T-helper 2 cell (primary cell): ENCODE measurements at places on chromosomes 1 and 21.

GRCh38 chr1:62588000-62588399, 9.3 kb upstream of the ANGPTL3 start:
- no peak for DNase-seq

DNA sequence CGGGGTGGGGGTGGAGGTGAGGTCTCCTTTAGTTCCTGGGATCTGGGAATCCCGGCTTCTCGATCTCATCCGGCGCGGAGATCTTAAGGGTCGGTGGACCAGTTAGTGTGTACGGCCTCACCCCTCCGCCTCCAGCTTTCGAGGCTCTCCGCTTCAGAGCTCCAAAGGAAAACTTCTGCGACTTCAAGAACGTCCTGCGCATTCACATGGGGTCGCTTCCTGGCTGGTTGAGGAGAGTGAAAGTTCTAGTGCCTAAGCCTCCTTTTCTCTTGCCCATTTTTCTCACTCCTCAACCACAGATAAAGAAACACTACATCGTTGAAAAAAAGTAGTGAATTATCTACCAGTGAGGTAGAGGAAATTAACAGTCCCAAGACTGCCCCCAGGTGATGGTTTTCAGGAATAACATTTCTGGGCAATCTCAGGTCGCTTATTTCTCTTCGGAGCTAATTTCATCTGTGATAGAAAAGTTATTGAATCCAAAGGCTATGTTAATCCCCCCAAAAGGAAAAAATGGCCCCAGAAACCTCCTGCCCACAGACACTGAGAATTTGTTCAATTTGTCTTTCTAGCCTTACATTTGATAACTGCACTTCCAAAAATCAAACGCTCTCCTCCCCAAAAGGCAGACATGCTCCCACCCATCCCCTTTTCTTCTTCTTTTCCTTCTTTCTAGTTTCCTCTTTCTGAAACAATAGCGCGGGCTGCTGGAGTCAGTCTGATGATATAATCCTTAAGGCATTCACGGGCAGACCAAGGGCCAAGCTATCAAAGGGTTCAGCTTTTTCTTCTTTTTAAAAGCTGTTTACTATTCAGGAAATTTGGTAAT, 20.6 kb upstream of the TBX15 start:
- no peak for DNase-seq

GRCh38 chr21:27329255-27329851, 362.5 kb upstream of the ADAMTS5 start:
- DNase-seq: no peak

GRCh38 chr1:61337981-61338848, 255.9 kb downstream of the NFIA start:
- DNase-seq: no peak

GRCh38 chr1:177116941-177117340, 47.6 kb downstream of the ASTN1 start:
- DNase-seq: no peak

DNA sequence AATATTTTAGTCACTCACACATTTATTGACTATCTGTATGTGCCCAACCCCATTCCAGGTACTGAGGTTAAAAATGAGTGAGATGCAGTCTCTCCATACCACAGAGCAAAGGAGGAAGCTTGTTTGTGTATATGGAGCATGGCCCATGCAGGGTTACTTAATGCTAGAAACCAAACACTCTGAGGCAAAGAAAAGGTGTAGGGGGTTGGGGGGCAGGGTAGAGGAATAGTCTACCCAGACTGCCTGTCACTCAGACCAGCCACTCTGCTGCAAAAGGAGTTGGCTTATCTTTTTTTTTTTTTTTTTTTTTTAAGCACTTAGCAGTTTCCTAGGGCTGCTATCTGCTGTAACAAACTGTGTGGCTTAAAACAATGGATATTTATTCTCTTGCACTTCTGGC, 19.8 kb downstream of the PGM1 start:
- DNase-seq: no peak

DNA sequence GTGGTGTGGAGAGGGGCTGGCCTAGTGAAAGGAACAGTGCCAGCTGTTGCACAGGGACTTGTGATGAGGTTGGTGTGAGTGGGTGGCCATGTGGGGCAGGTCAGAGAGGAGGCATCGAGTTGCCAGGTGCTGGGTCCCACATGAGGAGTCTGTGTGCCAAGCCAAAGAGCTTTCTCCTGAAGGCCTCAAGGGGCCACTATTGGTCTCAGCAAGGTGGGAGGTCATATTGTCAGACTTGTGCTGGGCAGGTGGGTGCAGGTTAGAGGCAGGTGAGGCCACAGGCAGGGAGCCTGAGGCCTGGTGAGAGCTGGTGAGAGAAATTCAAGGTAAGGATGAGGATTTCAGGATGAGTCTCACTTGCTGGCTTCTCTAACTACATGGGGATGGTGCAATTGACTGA, 256.8 kb downstream of the DISC1 start:
- DNase-seq: no peak

DNA sequence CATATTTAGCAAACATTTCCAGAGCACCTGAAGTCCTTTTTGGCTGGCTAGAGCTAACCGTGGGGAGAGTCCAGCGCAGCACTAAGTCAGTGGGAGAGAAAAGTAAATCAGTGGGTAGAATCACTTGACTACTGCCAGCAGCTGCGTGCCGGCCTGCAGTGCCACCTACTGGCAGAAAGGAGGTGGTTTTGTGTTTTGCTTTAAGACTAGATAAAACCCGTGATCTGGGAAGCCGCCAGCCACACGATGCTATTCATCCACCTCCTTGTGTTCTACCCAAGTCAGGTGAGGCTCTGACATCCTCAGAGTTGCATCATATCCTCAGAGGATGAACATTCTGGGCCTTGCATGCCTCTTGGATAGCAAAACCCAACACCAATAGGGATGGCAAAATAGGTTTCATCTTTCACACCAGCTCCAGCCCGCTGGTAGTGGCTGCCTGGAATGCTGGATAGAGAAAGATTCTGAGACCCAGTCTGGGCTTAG, 14.1 kb upstream of the HEYL start:
- DNase-seq: peak; percentile 42

DNA sequence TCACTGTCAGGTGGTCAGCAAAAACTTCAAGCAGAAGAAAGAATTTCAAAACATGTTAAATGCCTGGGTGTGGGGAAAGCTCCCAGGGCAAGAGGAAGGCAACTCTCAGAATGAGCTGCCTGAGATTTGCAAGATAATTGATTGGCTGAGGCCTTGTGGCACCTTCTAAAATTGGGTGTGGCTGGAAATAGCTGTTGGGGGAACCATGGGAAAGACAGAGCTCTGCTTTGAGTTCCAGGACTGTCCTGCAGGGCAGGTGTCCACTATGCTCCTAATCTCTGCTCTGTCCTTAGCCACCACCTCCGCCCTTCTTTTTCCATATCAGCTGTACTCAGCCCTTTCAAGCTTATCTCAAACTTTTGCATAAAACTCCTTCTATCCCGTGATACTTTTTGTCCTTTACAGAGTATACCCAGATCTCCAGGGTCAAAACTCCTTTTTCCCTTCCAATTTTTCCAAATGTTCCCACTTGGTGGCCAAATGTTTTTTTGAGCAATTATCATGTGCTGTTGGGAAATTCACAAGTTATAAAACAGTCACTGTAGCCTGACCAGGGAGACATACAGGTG, 23.8 kb upstream of the PPP2R5A start:
- DNase-seq: no peak

- no peak for DNase-seq
Observed at GRCh38 chr1:206761159-206761768, 9.3 kb upstream of the IL19 start.

DNA sequence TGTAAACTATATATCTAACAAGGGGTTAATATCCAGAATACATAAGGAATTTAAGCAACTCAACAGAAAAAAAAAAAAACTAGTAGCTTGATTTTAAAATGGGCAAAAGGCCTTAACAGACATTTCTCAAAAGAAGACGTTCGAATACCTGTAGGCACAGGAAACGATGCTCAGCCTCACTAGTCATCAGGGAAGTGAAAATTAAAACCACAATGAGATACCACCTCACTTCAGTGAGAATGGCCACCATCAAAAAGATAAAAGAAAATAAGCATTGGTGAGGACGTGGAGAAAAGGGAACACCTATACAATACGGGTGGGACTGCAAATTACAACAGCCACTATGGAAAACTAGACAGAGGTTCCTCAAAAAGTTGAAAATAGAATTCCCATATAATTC, 37.3 kb downstream of the NPHP4 start:
- no peak for DNase-seq

DNA sequence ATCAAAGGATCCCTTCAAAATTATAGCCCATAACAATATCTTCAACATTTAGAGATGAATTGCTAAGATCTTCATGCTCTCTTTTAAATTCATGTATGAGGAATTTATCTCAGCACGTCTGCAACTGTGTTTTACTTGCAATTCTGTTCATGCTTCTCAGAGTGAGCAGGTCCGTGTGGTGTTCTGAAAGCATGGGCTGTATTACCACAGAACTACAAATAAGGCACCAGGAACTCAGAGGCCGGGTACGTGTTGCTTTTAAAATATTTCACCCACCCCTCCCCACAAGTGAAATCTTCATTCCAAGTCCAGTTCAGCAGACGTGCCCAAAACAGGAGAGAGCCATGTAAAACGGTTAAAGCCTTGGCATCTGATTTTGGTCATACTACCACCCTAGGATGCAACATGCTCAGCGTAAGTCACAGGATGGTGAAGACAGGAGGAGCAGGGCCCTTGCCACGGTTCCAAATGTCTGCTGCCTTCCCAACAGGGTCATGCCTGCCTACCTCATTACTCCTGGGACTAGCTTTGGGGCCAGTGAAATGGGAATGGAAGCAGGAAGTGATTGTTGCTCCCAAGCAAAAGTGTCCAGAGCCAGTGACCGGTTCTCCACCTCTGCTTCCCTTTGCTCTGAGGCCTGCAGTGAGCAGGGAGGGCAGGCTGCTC, 133.7 kb downstream of the PTPN14 start:
- DNase-seq: no peak

DNA sequence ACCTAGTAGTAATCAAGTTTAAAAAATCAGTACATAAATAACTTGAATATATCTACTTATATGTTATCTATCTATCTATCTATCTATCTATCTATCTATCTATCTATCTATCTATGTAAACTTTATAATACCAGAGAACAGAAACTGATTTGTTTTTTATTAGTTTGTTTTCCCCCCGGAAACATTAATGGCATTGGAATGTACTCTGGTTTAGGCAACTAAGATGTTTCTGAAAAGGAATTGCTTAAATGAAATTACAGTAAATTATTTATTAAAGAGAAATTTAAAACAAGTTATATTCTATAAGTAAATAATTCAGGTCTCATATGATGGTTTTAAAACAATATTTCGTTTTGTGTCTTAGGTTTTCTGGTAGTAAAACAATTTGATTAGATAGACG, 681.0 kb upstream of the ADAMTS5 start:
- no peak for DNase-seq

DNA sequence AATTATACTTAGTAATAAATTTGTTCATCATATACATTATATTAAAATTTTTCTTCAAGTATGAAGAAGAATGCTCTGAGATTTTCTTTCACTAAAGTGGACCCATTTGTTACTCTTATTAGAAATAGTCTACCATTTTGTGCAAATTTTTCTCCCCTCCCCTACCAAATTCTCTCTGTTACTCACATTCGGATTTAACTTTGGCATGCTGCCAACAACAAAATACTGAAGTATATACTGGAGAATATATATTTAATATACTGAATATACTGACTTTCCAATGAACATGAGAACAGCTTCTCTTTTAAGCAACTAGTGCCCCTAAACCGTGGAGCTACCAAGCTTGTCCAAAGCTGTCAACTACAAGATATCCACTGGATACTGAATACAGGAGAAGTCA, 57.2 kb downstream of the CENPF start:
- DNase-seq: no peak
